ENCODE measurements at places on chromosomes 11 and 22.

DNA sequence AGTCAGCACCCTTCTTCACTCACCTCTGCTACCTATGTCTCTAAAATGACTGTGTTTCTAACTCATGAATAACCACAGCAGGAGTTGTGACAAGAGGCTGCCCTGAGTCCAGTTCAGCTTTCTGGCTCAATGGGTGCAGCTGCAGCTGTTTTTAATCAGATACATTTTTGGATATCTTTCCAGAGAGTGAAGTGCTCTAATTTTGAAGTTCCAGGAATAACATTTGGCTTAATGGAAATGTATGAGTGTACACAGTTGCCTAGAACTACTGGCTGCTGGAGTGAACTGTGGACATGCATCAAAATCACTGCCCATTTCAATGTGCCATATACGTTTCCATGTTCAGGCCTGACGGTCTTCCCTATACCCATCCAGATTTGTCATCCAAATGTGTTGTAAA, 769.5 kb upstream of the ANO3 start:
- no peak for DNase-seq

DNA sequence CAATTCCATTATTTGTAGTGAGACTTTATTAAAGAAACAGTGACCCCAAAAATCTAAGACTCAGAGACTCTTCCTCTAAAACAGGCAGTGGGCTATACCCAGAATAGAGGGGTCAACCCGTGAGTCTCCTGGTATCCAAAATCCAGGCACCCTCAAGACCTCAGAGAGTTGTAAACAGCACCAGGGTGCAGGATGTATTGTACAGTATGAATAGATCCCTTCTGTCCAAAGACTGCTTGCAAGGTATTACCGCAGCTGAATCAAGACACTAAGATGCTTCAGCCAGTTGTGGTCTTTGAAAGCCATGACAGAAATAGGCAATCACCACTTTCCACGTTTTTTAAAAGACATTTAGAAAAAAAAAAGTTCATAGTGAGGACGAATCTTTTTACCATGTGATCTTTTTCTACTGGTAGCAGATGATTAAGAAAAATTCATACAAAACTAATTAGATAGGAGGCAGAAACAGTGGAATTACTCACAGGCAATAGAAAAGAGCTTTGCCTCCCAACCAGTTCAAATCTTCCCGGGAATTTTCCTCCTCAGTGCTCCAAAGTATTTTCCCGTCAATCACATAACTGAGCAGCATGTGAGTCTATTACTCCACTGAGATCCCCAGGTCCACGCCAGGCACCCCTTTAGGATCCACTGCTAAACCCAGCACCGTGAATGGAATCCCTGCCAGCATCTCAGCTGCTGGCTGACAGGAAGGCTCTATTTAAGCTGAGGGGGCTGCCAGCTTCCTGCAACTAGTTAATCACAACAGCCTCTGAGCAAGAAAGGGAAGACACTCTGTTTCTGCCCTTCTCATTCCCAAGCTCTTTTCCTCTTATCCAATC, 113.1 kb downstream of the ETS1 start:
- DNase-seq: no peak

- no peak for DNase-seq
These were observed 24.2 kb upstream of the KRTAP5-6 start for GRCh38 chr11:1672613-1673350.

- DNase-seq: no peak
These were observed 33.9 kb downstream of the ANO1 start for GRCh38 chr11:70112017-70112434.

DNA sequence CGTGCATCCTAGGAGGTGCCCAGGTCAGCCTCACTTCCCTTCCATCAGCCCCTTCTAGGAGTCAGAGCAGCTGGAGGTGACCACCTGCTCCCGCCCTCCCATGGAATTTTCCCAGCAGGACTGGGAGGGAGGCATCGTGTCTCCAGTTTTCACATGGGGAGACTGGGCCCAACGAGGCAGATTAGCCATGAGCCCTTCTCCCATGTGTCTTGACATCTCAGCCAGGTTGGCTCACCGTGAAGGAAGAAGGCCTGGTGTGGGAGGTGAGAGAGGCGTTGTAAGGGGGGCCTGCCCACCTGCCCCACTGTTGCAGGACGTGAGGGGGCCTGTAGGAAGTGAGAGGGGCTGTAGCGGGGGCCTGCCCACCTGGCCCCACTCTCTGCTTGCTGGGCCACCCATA, 1521.4 kb downstream of the BRD1 start:
- no peak for DNase-seq

DNA sequence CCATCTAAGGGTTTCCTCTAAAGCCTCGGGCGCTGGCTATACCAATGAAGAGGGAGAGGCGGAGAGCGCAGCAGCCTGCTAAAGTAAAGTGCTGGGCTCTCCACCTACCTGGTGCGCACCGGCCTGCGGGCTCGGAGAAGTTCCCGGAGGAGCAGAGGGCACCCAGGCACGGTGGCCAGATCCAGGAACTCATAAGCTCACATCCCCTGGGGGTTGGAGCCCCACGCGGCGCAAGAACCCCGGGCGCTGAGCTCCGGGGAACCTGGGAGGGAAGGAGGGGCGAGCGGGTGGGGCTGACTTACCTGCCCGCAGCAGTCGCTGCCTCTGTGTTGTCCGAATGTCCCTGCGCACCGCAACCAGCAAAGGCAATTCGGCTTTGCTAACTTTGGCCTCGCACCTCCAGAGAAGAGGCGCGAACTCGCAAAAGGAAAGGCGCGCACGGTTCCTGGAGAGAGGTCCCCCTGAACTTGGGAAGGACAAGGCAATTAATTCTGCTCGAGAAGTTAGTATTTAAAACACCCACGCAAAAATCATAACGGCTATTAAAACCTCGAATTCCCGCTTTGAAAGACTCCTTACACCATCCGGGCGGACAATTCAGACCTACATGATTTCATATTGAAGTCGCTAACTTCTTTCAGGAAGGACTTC, 127.6 kb upstream of the C11orf58 start:
- DNase-seq: no peak

- DNase-seq: peak; percentile 84
These were observed 58.3 kb downstream of the MYH9 start for GRCh38 chr22:36329254-36330078.

DNA sequence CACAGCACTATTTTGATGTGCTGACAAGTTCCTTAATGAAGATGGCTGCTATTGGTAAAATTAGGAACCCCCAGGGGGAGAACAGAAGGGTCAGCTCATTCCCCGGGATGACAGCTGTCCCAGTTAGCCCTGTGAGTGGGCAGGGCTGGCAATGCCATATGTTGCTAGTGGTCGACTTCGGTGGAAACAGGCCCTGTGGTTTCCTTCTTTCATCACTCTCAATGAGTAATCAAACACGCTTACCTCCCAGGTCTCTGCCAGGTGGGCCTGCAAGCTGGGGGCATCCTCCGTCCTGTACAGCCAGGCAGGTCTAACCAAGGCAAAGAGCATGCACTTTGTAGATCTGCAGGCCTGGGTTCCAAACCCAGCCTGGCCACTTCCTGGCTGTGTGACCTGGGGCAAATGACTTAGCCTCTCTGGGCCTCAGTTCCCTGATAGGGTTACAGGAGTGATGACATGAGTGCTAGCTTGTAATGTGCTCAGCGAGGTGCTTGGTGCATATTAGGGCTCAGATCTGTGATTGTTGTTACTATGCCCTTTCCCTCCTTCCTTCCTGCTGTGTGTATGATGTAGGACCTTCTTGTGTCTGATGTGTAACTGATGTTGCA, 85.2 kb downstream of the TSPAN18 start:
- no peak for DNase-seq

GRCh38 chr11:15903246-15903645, 453.1 kb downstream of the SOX6 start:
- DNase-seq: no peak

DNA sequence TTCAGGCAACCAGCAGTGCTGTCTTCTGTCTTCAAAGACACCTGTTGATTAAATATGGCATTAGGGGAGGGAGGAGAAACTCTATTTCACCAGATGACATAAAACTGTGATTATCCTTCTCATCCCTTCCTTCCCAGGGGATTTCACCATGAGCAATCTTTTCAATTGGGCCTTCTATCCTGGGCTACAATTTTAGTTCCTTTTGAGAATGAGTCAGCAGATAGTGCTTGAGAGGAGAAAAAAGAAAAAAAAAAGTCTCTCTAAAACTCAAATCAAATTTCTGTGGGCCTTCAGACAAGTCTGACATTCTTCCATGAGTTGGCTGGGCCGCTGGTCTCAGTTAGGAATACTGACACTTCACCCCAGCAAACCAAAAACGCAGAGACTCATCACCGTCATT, 7.2 kb downstream of the FLI1 start:
- peak; percentile 35 for DNase-seq

DNA sequence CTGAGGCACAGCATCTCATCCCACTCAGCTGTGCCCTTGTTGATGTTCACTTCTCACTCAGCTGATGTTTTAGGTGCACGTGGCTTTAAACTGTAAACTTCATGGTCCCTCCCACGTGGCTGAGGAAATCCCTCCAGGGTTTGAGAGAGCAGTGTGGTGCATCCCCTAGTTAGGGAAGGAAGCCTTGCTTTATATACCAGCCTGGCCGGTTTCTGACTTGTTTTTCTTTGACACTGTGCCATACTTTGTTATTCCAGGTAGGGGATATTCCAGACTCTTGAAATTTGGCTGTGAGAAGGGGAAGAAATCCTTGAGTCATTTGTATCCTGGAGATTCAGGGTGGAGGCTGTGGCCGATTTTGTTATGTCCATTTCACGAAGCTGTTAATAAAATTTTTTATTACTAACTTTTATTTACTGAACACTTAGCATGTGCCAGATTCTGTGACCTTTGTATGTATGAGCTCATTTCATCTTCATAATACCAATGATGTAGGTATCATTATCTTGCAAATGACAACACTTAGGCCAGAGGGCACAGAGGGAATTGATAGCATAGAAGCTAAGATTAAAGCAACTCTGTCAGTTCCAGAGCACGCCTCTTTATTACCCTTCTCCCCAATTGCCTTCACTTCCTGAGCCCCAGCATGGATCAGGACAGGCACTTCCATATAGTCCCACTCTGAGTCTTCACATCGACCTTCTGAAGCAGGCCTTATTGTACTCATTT, 116.6 kb downstream of the NAV2 start:
- no peak for DNase-seq

GRCh38 chr11:73907191-73907590, 30.4 kb downstream of the PAAF1 start:
- DNase-seq: peak; percentile 70

DNA sequence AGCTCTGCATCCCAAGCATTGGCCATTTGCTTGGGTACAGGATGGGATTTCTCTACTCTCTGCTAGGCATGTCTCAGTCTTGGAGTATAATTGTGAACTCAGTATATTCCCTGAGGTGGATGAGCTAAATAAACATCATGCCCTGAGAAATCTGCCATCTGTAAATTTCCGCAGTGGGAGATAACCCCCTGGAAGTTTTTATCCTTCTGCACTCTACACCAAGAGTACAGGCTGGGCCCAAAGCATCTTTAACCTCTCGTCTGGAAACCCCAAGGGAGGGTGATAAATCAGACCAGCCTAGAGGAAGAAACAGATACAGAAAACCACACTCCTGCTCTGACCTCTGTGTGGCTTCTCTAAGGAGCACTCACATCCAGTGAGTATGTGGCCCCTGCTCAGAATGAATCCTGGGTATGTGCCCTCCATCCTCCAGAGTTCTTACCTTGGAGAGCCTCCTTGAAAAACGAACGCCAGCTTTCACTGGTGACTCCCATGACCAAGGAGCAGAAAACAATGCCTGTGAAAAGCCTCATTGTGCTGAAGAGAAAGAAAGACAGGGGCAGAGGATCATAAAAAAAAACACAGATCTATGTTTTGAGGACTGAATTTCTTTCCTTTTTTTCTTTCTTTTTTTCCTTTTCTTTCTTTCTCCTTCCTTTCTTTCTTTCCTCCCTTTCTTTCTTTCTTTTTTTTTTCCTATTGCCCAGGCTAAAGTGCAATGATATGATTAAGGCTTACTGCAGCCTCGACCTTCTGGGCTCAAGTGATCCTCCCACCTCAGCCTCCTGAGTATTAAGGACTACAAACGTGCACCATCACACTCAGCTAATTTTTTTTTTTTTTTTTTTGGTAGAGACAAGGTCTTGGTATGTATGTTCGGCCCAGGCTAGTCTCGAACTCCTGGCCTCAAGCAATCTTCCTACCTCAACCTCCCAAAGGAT, 938 bp downstream of the SAA4 start:
- DNase-seq: no peak

- DNase-seq: no peak
These were observed 323.9 kb downstream of the CADM1 start for GRCh38 chr11:115180272-115180671.

DNA sequence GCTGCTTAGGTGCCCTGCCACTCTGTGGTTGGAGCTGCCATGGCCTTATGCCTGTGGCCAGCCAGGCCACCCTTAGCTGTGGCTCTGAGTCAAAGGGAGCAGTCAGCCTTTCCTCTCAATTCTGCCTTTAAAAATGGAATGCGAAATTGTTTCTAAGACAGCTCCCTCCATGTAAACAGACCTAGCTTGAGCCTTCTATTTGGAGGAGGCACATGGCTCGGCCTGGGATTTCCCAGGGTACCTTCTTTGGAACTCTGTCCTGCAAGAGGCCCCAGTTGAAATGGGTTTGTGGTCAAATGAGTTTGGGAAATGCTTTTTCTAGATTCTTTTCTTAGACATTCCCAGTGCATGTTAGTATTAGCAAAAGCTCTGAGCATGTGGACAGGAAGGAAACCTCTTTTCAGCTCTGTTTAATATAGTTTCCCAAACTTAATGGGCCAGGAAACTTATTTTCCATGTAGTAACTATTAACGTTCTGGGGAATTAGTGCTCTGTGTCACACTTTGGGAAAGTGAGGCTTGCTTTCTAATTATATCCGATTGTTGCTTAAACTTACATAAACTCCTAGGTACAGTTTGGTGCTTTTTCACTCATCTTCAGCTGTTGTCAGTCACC, 7.8 kb downstream of the PHOX2A start:
- no peak for DNase-seq

DNA sequence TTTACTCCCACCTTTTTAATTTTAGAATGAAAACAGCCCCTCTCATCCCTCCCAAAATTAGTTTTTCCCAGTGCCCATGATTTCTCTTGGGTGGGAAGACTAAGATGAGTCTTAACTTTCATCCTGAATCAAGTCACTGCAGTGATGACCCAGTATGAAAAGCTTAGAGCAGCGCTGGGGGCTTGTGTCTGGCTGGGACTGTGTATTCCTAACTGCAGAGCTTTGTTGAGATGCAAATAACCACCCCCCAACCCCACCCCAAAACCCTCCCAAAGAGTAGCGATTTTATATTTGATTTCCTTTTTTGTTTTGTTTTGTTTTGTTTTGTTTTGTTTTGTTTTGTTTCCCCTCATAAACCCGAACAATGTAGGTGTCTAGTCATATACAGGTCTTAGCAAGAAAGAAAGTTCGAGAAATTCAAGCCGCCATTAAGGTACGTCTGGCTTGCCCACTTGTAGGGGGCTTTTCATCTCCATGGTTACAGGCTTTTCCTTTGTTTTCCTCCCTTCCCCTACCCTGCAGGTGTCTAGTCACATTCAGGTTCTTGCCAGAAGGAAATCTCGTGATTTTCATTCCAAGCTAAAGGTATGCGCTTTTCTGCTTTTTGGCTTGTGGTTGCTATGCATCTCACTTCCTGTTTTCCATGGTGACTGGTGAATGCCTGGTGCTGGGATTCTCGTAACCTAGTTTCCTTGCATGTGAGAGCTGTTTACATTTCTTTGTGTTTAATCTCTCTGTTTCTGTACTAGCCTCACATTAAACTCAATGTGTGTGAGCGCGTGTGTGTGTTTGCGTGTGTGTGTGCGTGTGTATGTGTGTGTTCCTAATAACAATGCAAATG, 144.6 kb upstream of the RASSF10 start:
- peak; percentile 91 for DNase-seq

All from iris pigment epithelial cell (primary cell).